GF-D8 (cell line): ENCODE measurements at places on chromosomes 6 and 20.

DNA sequence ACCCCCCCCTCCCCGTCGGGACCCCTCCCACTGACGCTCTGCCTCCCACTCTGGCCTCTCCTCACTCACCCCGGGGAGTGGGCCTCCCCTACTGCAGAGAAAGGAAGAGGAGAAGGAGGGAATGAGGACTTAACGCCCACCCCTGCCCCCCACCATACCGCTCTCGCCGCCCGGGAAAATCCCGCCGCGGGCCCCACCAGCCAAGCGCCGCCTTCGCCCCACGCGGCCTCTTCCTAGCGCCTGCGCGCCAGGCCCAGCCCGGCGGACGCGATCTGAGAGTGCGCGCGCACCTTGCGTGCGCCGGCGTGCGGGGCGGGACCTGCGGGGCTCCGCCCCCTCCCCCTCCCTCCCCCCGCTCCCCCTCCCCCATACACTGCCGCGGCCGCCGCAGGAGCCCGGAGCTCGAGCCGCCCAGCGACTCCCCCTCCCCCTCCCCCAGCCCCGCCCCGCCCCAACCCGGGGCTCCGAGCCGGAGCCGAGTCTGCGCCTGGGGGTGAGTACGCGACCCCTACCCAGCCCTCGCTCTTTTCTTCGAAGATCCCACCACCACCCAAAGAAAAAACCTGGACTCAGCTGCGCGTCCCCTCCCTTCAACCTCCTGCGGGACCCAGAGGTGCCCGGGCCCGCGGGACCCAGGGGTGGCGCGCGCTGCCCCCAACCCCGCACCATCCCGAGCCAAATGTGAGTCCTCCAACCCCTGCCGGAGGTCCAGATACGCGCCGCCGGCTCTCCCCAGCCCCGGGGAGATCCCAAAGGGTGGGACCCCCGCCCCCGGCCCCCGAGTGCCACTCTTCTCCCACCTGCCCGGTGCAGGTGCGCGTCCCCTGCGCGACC is at the start of the genes MRPL14 and TMEM63B:
TSS of gene MRPL14 (minus strand) at position 267 of the 834 bp plus-strand sequence. CDS start 10,841 bp downstream, outside the sequence.
TSS of gene TMEM63B (plus strand) at position 369 of the 834 bp plus-strand sequence. CDS start 7,031 bp downstream, outside the sequence.
- peak; percentile 28 for DNase-seq

DNA sequence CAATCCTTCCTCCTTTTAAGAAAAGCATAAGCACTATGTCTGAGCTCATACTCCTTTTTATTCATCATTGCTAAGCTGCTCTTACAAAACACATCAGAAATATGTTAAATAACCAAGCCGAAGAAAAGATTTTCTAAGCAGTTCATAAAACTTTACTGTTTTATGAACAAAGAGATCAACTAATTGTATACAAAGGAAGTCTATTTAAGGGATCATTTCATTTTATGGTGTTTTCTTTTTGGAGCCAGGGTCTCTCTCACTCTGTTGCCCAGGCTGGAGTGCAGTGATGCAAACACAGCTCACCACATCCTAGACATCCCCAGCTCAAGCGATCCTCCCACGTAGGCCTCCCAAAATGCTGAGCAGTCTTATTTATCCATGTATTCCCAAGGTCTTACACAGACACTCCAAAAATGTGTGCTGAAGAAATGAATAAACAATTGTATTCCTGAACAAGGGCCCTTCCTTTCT is 9.3 kb downstream of the NUDT3 start:
- peak; percentile 25 for DNase-seq

DNA sequence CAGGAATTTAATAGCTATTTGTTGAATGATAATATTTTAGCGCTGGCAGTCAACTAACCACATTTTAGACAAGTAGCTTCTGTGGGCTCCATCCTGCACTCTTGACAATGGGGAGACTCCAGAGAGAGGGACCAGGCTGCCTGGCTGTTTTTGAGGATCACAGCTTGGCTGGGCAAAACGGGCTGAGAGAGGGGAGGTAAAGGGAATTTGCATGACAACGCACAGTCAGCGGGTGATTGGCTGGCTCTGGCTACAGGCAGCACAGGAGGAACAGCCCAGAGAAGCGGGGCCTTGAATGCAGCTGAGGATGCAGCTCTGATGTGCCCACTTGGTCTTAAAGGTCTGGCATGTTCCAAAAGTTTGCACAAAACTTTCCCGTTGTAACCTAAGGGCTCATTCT is 41.2 kb downstream of the LRFN2 start:
- DNase-seq = no peak

DNA sequence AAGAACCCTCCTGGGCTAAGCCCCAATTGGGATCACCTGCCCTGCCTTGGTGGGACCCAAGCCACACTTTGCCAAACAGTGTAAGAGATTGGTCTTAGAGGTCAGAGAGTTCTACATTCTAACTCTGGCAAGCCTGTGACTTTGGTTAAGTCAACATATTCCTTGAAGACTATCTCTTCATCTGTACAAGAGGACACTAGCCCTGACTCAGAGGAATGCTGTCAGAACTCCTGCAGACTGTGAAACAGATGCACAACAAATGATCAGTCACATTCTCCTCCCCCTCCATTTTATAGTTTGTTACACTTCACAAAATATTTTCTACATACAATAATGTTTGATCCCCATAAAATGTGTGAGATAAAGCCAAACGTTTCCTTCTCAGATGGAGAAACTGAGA is 91.7 kb upstream of the EPB41L1 start:
- no peak for DNase-seq

DNA sequence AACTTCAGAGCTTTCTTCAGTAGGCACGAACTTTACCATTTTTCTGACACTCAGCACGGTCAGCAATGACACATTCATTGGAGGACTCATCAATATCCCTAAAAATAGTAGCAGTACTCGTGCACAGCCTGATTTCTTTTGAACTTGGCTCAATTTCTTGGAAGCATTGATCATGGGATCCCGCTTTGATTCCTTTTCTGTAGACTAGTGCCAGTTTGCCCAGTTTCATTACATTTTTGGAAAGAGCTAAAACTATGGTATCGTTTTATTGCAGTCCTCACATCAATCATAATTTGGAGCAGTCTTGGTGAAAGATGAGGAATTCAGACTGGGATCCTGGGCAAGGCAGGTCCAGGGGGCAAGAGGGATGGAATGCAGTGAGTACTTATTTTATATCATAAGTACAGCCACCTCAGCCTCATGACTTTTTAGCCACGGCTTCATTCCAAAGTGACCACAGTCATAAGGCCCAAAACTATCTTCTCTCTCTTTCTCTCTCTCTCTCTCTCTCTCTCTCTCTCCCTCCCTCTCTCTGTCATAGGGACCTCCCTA is 170.9 kb upstream of the AKAP12 start:
- DNase-seq = no peak

DNA sequence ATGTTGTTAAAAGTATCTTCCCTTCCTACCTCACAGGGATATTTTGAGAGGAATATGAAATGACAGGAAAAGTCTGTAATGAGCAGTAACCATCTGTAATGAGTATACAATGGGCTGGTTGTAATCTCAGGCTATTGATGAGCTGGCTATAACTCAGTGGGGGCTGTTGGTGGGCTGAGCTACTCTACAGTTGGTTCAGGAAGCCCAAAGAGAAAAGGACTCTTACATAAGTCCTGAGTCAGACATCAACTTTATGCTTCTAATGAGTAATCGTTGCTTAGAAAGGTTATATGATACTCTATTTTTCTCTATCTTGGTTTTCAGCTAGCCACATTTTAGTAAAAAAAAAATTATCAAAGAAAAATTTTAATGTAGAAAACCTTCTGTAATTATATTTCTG is 26.4 kb downstream of the ZNF391 start:
- DNase-seq = no peak

GRCh38 chr6:21895555-21895954 is 302.0 kb downstream of the SOX4 start:
- DNase-seq = no peak

DNA sequence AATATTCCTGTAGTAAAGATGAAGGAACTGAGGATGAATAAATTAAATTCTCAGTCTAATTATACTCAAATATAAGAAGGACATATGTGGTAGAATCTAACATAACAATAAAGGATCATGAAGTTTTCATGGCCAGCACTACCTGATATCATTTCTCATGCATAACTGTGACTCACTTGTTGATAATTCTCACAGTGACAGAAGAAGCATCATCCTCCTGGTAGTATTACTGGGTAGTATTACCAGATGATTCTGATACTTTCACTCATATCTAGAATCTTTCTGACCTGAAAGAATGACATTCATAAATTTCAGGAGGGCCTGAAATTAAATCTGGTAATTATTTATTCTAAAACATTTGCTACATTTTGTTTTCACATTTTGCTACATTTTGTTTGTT is 1375.0 kb downstream of the EPHA7 start:
- DNase-seq = no peak

DNA sequence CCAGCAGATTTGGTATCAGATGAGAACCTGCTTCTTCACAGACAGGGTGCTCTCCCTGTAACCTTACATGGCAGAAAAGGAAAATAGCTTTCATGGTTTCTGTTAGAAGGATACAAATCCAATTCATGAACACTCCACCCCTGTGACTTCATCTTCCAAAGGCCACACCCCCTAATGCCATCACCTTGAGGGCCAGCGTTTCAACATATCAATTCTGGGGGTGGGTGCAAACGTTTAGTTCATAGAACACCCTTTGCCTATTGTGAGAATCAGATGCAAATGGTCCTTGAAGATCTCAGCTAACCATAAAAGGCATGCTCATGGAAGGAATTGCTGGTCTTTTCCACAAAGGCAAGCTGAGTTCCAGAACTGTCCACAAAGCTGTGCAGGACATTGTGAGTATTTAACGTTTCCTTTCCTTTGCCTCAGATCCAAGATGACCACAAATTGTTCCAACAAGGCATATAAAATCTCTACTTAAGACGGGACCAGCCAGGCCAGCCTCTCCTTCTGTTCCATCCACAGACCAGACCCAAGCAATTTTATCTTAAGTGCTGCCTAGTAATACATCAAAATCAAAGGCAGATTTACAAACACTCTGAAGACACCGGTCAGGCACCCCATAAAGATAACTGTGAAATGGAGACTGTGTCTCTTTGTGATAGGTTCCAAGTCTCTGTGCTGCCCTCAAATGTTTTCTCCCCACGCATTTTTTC is 34.7 kb upstream of the SSTR4 start:
- DNase-seq = no peak

GRCh38 chr6:16578695-16579285 is 182.5 kb downstream of the ATXN1 start:
- no peak for DNase-seq

GRCh38 chr20:36591281-36591680 is 14.3 kb upstream of the RAB5IF start:
- DNase-seq = no peak

- no peak for DNase-seq
Observed at GRCh38 chr20:39638731-39639130, 676.6 kb downstream of the DHX35 start.

DNA sequence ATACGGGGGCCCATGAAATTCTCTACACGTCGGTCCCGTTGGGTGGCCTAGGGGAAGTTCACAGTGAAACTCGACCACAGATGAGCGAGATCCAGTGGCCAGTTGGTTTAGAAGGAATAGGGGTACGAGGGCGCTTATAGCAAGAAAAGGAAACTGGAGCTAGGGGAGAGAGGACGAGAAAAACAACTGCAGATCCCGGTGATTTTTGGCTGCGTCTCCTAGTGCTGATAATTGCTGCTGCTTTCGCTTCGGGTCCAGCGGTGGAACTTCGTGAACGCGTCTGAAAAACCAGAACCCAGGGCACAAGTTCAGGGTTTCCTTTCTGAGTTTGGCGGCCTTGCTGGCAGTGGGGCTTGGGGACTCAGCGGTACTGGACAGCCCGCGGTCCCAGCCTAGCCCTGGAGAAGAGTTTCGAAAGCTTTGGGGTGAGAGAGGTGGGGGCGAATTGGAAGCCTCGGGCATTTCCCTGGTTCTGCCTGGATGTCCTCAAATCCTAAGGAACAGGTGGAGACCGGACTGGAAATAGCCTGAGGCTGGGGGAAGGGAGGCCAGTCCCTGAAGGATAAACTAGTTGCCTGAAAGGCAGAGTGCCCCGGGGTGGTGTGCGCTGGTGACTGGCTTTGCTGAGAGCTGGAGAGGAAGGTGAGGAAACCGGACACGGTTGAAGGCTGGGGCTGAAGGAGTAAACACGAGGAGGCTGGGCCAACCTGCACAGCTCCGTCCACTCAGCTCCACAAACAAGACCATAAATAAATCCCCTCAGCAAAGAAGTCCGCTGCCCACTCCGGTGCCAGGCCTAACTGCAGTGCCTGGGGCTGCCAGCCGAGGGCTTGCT is 793 bp downstream of the GMPR start:
- no peak for DNase-seq

- no peak for DNase-seq
Observed at GRCh38 chr6:134079406-134079921, 27.0 kb upstream of the SLC2A12 start.

DNA sequence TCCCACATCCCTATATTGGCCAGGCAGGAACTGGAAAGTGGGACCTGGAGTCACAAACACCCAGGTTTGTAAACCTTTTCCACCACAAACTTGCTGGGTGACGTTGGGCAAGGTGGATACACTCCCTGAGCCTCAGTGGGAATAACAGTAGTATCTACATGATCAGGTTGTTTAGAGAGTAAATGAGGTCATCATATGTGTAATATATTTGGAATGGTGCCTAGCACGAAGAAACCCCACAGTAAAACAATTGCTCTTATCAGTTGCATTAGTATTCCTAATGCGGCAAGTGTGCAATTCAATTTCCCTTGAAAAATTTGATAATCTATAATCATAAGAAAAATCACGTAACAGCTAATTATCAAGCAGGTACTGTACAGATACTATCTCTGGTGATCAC is 51.9 kb downstream of the HIVEP2 start:
- DNase-seq = no peak

DNA sequence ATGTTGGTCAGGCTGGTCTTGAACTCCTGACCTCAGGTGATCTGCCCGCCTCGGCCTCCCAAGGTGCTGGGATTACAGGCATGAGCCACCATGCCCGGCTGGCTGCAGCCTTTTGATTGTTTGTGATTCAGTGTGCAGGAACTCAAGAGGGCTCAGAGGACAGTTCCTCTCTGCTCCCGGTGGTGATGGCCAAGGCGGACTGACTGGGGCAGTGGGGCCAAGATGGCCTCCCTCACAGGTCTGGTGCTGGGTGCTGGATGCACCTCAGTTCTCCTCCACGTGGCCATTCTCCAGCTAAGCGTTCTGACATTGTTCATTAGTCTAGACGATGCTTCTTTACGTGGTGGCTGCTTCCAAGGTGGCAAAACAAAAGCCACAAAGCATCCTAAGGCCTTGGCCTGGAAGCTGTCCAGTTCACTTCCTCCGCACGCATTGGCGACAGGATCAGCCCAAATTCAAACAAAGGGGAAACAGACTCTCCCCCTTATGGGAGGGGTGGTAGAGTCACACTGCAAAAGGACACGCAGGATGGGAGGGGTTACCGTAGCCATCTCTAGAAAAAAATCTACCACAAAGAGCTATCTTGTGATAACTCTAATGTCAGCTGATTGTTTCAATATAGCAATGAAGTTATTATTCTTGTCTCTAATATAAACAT is 146.9 kb downstream of the FOXC1 start:
- no peak for DNase-seq

DNA sequence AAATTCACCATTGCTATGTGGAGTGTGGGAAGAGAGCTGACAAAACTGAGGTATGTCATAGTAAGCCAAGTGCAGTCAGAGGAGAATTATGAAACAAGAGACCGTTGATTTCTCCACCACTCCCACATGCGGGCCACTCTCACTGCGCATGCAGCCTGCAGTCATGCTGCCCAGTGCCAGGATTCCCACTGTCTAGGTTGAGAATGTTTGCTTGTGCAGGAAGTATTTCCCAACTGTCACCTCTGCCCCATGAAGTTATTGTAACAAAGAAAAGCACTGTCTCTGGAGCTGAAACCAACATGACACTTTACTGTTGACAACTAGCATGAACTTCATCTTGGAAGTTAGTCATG is 18.7 kb upstream of the SFT2D1 start:
- peak; percentile 93 for DNase-seq
